ENCODE measurements at places on chromosomes 7 and 10.

DNA sequence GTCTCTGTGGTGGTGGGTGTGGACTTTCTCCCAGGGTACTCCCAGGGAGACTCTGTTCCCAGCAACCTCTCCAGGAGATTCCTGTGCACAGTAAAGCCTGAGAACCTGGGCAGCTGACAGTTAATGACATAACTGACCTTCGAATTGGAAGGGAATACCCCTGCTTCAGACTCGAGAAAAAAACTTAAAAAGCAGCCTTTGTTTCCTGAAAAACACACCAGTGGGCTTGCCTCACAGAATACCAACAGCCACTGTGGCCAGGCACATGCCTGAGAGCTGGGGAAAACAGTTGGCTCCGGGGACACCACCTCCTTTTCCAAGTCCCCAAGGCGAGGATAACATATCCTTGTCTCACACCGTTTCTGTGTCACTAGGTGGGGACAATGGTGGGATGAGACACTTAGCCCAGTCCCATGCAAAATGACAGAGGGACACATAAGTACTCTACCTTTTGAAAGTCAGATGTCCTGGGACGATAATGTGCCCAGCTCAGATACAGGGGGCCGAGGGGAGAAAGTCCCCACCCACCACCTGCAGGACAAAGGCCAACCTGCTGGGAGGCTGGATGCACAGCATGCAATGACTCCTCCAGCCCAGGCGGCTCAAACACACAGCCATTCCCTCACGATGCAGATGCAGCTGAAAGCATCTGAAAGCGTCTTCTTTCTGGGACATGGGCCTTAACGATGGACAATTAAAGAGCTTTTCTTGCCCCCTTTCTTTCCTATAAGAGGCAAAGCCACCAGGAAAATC is 65.6 kb downstream of the HIPK2 start:
- DNase-seq: peak; percentile 37

GRCh38 chr7:2947058-2947780 is 96.4 kb downstream of the CARD11 start:
- no peak for DNase-seq

DNA sequence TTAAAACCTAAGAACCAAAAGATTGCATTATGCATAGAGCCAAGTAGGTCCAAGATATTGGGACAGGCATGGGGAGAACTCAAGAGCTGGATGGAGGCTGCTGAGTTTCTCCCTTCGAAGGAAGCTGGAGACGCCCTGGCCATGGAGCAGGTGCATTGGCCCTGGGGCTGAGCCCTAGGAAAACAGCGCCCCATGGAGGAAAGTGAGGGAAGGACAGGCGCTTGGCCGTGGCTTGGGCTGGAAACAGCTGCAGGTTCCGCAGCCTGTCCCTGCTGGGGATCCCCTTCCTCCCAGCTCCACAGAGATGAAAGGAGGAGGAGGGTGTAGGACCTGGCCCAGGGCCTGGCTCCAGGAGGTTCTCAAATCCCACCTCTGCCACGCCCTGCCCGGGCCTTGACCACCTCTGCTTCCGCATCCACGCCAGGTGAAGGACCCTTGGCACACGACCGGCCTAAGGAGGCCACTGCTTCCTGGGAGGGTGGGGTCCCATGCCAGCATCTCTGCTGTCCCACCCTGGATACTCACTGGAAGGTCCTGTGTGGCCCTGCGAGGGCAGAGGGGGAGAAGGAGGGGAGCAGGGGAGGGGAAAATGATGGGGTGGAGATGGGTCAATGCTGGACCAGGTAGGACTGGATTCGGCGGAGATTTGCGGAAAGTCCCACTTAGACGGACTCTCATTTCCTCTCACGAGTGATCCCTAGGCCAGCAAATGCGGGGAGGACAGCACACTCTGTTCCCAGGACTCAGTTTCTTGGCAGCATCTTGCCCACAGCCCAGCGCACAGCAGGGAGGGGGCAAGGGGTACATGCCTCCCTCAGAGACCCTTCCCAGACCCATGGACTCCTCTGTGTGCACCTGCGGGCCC is 258.6 kb upstream of the TCERG1L start:
- no peak for DNase-seq

DNA sequence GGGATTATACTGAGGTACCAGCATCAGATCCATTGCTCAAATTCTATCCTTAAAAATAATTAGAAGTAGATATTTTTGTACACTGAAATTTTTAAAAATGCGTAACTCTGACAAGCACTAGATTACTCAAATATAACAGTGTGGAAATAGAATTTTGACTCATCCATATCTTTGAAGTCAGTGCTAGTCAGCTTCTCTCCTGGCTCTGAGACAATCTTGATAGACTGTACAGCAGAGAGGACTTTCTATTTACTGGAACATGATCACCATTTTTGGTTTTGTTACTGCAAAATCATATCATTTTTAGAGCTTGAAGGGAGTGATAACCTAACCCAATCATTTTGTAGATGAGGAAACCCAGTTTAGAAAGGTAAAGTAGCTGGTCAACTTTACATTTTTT is 195.0 kb downstream of the MTERF1 start:
- no peak for DNase-seq

DNA sequence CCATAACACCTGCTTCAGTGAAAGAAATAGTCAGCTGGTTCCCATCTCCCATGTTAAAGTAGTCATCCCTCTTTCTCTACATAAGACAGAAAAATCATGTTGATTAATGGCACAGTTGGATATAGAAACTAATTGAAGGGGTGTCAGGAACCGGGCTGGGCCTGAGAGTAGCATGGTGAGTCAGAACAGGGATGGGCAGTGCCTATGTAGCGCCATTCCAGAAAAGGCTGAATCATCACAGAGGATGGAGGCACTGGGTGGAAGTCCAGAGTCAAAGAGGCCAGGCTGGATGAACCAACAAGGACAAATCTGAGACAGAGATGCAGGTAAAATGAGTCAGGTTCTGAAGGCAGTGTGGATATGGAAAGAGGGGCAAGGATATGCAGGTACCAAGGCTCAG is 201.2 kb downstream of the LHFPL3 start:
- no peak for DNase-seq

DNA sequence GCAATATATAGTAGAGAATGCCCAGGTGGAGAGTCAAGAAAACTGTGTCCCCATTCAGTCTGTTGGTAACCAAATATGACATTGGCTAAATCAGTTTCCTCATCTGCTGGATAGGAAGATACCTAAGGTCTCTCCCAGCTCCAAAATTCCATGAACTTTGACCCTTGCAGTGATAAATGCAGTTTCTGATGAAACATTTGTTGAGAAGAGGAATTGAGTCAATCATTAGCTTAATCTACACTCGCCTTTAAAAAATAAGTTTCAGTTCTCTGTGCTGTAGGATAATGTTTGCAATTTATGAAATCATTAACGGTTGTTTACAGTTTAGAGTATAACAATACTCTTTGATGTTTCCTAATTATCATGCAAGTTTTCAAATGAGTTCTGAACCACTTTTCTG is 38.0 kb upstream of the SLC25A13 start:
- DNase-seq: no peak

- DNase-seq: no peak
Observed at GRCh38 chr10:130041451-130042371, 68.9 kb downstream of the C10orf143 start.

DNA sequence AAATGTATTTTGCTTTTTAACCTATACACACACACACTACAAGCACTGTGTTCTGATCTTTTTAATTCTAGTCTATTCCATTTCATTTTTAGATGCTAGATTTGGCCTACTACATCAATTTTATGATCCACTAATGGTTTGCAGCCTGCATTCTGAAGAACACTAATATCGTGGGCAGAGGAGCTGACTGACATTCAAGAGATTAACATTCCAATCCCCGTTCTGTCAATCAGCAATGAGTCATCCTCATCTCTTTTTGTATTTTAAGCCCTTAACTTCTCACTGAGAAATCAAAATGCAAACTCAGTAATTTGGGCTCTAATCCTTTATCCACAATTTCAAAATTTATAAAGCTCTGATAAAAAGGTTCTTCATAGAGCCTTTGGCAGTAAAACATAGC is 47.1 kb upstream of the GAD2 start:
- DNase-seq: no peak

GRCh38 chr7:51262796-51263531 is 53.6 kb downstream of the COBL start:
- no peak for DNase-seq

- no peak for DNase-seq
Observed at GRCh38 chr7:28132959-28133870, 47.4 kb downstream of the JAZF1 start.

DNA sequence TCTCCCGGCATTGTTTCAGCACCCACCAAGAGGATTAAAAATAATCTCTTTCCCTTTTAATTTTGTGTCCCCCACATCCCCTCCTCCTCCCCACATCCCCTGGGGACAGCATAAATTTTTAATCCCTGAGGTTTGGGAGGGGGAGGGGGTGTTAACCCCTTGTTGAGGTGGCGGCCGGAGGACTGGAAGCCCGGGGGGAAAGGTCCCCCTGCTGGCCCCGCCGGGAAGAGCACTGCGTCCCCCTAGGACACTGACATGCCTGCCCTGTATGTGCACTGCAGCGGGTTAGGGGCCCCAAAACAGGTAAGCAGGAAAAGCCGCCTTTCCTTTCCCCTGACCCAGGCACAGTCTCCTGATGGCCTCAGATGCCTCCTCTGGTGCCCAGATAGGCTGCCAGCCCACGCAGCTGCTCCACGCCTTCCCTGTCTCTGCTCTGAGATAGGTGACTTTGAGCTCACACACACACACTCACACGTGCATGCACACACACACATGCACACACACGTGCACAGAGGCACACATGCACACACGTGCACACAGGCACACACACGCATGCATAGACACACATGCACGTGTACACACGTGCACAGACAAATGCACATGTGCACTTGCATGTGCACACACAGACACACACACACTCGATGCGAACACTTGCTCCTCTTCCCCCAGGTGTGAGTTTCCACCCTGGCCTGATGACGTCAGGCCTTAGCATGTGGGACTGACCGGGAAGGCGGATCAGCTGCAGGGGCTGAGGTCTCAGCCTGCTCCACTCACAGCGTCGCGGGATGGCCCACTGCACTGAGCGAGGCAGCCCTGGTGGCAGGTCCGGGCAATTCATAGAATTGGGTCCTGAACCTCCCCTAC is 12.3 kb downstream of the CNPY1 start:
- no peak for DNase-seq

DNA sequence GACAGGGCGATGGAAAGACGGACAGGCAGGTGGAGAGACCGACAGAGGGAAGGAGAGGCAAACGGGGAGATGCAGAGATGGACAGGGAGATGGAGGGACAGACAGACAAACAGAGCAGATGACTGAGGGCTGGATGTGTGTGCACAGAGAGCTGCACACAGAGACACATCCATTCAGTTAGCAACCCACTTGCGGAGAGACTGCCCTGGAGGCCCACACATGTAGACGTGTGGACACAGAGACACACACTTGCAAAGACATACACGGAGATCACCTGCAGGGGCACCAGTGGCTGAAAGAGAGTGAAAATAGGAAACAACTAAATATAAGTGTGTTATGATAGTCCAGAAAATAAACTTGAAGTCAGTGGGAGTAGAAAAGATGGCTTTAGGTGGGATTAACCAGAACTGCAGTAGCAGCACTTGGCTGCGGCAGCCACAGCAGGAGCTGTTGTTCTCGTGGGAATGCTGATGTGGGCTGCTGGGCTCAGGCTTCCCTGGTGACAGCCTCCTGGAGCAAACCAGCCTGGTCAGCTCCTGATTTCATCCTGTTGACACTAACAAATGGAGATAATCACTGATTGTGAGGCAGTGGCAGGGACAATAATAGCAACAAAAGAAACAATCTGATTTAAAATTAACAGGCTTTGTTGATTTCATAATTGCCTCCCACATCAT is 134.1 kb downstream of the CCNY start:
- DNase-seq: no peak

DNA sequence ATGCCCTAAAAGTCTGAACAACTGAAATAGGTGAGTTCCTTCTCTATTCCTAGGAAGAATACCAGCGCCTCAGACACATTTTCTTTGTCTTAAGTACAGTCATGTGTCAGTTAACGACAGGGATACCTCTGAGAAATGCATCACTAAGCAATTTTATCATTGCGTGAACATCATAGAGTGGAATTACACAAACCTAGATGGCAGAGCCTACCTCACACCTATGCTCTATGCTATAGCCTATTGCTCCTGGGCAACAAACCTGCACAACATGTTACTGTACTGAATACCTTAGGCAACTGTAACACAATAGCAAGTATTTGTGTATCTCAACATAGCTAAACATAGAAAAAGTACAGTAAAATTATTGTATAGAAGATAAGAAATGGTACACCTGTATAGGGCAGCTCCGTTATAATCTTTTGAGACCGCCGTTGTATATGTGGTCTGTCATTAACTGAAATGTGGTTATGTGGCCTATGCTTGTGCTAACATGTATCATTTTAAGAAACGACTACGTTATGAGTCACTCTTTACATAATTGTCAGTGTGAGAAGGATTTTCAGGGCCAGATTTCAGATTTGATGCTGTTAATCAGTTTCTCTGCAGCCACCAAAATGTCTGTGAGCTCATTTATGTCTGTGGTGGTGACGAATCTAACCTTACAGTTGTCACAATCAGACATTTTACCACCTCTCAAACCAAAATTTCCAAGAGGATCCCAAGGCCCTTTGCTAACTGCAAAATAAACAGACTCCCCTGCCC is 66.1 kb upstream of the STK17A start:
- DNase-seq: no peak

DNA sequence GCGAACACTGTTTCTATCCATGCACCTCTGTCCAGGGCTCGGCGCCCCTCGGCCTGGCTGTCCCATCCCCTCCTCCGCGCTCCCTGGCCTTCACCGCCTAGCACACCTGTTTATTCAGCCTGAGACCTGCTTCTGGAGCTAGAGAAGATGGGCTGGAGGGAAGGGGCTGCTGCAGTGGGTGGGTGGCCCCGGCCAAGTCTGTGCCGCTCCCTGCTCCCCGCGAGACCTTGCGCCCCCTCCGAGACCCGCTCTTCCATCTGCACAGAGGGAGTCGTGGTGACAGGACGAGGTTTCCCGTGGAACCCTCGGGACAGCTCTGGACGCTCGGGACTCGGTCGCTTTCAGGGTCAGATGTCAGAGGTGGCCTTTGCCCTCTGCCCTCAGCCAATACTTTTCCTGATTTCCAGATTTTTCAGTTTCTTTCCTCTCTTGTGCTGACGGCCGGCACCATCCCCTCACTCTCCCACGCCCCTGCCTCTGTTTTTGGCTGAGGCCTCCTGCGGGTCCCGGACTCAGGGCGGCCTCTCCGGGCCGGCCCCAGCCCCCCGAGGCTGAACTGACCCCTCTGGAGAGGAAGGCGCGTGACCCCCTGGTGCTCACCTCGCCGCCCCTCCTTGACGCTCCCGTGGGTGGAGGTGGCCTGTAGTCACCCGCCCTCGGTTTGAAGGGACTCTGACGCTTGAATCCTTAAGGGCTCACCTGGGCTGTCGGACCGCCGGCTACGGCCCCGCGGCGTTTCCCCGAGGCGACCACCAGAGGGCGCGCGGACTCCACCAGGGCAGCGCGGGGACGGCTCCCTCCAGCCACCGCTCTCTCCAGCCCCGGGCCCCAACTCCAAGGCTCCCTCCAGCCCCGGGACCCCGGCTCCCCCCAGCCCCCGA is 15.6 kb downstream of the SHH start:
- DNase-seq: peak; percentile 27

DNA sequence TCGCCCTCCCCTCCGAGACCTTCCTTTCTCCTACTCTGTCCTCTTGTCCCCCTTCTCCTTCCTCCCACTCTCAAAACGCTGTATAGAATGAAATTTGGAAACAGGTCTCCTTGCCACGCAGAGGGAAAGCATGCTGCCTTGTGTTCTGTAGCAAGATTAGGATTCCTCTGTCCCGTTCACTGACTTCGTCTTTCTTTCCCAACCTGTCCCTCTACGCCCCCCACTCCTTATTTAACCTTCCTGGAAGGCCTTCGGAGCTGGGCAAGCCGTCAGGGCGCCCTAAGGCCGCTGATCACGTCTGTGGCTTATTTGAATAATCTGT is 1.3 kb downstream of the HOXA9 start:
- no peak for DNase-seq

- DNase-seq: no peak
Observed at GRCh38 chr7:17770710-17771375, 169.5 kb downstream of the SNX13 start.

Data from nucleus accumbens (tissue), 56 donors.